ENCODE measurements at places on chromosomes 6 and 20. TPM values are rescaled to one million over a fixed set of nuclear protein-coding genes. Genes with fewer than 3 reads are reported as not detected.
A peak's percentile ranks its signal among the peaks of the same experiment; 100 is the strongest.

DNA sequence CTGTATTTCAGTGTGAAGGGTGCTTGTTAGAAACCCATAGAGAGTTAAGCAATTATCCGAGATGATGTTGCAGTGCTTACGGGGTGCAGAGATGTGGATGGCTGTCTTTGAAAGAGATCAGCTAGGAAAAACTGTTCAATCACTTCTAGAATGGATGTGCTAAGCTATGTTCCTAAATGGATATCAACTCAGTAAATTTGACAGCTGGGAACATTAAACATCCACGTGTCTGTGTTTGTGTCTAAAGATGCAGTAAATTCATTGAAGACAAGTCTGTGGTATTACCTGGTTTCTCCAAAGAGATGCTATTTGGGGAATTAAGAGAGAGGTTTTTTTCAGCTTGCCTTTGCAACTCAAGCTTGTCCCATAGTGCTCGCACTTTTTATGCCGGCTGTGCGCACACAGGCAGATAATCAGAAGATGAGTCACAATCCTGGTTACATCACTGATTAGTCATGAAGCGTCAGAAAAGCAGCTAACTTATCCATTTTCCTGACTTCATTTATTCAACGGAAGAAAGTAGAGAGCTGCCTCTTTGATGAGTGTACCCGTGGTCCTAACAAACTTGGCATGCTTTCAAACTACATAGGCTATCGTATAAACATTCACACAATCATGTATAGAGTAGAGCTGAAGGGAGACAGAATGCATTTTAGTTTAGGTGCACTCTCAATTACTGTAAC, 691.7 kb upstream of the SLC35B3 start:
- DNase-seq, result no peak

DNA sequence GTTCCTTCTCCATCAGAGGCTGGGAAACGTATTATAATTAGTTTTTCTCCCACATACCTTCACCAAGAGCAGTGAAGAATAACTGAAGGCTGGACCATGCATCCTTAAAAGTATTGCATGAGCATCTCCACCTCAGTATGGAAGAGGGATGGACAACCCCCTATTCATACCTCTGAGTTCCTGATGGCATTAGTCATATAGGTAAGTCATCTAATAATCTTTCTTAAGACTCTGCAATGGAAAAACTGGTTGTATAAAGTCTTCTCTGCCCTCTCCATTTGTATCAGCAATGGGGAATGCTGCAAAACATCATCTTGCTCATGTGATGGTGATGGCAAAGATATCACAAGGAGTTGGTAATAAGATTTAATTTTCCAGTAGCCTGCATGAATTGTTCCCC, 24.5 kb downstream of the PGM3 start:
- DNase-seq, result no peak

Gene CD24
- total RNA-seq, result 782 TPM

DNA sequence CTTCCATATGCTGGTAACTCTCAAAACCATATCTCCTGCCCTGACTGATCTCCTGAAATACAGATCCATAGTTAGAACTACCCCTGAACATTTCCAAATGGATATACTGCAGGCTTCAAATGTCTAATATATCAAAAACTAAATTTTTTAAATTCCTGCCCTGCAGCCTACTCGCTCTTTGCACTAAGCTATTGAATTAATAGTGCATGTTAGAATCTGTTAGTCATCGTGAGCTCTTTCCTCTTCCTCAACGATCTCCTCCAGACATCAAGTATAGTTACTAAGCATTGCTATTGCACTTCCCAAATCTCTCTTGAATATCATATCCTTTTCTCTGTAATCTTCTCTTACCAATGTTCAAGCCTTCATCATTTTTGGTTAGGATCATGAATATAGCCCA, 26.0 kb upstream of the RSPO3 start:
- DNase-seq, result no peak

Gene TAAR6
- total RNA-seq, result not detected

Gene RAB23
- total RNA-seq, result 4.0 TPM

DNA sequence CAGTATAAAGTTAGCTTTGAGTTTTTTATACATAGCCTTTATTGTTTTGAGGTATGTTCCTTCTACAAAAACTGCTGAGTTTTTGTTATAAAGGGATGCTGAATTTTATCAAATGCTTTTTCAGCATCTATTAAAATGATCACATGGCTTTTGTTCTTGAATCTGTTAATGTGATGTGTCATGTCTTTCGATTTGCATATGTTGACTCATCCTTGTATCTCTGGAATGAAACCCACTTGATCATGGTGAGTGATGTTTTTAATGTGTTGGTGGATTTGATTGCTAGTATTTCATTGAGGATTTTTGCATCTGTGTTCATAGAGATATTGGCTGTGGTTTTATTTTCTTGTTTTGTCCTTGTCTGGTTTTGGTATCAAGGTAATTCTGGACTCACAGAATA, 24.7 kb upstream of the BLCAP start:
- DNase-seq, result no peak

- no peak for DNase-seq
These were observed 390.7 kb upstream of the POU3F2 start for GRCh38 chr6:98443633-98444032.

Gene AIG1
- total RNA-seq, result 14.3 TPM

- no peak for DNase-seq
These were observed 109.4 kb downstream of the TBXT start for GRCh38 chr6:166058064-166058739.

- no peak for DNase-seq
These were observed 116.3 kb upstream of the EMILIN3 start for GRCh38 chr20:41482647-41483552.

Gene DDO
- total RNA-seq, result not detected

Gene HTR1E
- total RNA-seq, result 0.34 TPM

DNA sequence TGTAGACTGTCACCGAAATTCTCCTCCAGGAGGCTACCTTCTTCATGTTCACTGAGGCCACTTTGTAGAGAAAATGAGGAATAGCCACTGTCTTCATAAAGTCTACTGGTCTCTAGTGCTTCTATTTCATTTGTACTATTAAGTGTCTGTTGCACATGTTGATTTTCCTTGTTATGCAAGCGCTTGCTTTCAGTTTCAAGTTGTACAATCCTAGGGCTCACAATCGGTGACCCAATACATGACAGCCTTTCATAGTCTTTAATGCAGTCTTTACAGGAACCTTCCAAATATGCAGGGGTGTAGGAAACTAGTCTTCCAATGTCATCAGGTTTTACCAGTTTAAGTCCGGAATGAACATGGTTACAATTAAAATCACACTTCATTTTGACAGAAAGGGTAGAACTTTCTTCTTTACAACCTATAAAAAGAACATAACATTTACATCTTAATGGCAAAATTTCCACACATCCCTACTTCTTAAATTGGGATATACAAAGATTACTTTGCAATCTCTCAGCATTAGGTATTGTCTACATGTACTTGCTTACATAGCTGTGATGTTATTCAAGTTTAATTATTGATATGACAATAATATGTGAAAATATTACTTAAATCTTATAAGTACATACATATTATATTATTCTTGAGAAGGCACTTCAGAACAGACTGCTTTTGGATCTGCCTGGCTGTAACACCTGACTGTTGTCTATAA, 7.5 kb downstream of the FBXO5 start:
- DNase-seq, result no peak

DNA sequence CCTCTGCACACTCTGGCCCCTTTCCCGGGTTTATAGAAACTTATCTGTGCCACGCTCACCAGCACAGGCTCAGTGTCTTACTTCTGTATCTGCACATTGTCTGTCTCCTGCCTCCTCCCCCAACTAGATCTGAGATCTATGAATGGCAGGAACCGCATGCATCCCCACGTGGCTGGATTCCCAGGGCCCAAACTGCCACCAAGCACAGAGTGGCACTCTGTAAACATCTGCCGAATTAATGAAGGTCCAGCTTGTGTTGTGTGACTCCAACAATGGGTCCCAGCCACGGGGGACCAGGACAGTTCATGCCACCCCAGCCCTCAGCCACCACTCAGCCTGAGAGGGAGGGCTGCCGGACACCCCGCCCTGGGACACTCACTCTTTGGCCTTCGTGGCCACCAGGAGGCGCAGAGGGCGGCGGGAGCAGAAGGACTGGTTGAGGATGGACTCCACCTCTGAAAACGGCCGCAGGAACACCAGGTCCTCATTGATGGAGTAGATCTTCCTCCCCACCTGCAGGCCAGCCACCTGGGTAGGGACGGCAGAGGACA, 171.1 kb downstream of the PREX1 start:
- DNase-seq, result peak; percentile 73

DNA sequence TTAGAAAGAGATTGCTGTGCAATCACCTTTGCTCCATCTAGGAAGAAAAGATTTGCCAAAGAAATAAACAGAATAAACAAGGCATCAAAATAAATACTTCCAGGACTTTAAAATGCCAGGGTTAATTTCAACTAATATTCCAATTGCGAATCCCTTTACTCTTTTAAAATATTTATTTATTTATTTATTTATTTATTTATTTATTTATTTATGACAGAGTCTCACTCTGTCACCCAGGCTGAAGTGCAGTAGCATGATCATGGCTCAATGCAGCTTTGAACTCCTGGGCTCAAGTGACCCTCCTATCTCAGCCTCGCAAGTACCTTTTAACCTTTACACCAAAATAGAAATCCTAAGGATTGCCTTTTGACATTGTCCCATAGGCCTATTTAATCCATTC, 191.1 kb downstream of the EDN1 start:
- no peak for DNase-seq

Gene LAMA4
- 0.22 TPM for total RNA-seq

Gene TSPO2
- not detected for total RNA-seq

DNA sequence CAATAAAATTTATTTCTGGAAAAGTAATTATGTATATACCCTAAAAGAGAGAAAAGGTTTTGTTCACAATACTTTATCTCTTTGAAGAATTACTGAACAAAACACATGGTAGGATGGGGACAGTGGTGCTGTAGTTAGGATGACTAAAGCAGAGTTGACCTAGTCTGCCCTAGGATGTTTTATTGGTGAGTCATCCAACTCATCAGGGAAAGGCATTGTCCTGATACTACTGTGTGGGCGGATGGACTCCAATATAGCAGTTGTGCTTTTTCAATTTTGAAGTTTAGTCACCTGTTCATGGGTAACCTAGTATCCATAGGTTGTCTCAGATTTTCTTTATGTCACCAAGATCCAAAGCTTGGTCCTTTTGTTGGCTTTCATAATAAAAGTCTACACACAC, 53.3 kb upstream of the EYS start:
- no peak for DNase-seq

DNA sequence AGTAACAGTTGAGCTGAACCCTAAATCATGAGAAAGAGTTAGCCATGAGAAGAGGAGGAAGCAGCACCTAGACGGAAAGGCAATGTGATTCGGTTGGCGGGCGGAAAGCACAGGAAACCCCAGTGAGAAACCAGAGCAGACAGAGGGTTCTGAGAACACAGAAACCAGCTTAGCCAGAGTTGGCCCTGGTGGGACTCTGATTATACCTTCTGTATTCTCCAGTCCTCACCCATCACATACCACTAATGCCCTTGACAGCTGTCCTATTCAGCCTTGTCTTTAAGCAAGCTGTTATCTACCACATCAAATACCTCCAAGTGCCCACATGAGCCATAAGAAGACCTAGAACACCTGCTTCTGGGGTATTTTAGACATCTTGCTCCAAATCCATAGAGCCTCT, 58.9 kb upstream of the LRRC1 start:
- no peak for DNase-seq

Data from glutamatergic neuron (in vitro differentiated cells).